Naive thymus-derived CD8-positive, alpha-beta T cell (primary cell): ENCODE measurements at places on chromosomes 11 and 22.

GRCh38 chr22:44639891-44640617, 62.0 kb upstream of the PRR5 start:
- H3K27ac ChIP-seq, result no peak overlapping the region
- no peaks in the 10 kb centered on the region for H3K36me3 ChIP-seq

DNA sequence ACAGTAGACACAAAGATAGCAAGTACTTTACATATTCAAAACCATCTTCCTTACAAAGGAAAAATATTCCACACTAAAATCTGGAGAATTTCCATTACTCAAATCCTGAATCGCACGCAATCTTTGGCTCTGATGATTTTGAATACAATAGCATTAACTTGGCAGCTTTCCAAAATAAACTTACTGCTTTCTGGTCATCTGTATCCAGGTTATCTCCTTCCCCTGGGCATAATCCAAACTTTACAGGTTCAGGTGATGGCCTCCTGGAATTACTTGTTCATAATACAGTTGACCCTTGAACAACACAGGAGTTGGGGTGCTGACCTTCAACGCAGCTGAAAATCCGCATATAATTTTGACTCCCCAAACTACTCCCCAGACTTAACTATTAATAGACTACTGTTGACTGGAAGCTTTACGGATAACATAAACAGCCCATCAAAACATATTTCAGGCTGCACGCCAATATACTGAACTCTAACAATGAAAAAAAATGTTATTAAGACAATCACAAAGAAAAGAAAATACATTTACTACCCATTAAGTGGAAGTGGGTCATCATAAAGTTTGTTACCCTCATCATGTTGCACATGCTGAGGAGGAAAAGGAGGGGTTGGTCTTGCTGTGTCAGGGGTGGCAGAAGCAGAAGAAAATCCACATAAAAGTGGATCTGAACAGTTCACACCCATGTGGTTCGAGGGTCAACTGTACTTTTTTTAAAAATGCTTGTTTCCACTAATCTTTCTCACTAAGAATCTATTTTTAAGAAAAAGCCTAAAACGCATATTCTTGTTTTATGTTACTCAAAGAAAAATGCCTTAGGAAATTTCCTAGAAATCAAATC, 6.5 kb downstream of the MTMR2 start:
- H3K4me1 ChIP-seq, result peaks cover 30% of the 10 kb centered on the region
- peak overlapping the region; percentile 12 for H3K27ac ChIP-seq
- DNase-seq, result no peak
- peaks cover 2% of the 10 kb centered on the region for H3K36me3 ChIP-seq

GRCh38 chr11:34633640-34633989, 12.7 kb downstream of the EHF start:
- H3K27me3 ChIP-seq, result peaks cover 13% of the 10 kb centered on the region
- peaks cover 9% of the 10 kb centered on the region for H3K4me1 ChIP-seq
- DNase-seq, result no peak
- no peak overlapping the region for H3K27ac ChIP-seq

DNA sequence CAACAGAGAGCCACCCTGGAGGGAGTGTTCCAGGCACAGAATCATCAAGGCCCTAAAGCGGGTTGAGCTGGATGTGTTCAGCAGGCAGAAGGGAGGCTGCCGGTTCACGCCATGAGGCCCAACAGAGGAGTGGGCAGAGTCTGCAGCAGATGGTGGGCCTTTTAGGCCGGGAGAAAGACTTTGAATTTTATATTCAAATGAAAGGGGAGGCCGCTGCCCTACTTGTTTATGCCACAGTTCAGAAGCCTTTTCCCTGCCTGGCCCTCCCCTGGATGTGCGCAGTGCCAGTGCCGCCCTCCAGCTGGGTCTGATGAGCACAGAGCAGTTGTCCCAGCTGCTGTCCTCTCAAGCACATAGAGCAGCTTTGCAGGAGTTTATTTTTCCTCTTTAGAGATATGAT, 46.9 kb upstream of the TTC12 start:
- H3K27me3 ChIP-seq, result peaks cover 4% of the 10 kb centered on the region
- H3K4me3 ChIP-seq, result no peak overlapping the region
- H3K27ac ChIP-seq, result no peak overlapping the region
- H3K36me3 ChIP-seq, result no peaks in the 10 kb centered on the region

GRCh38 chr11:67272327-67273259, 6.3 kb downstream of the GRK2 start:
- no peak for DNase-seq
- H3K27me3 ChIP-seq, result no peaks in the 10 kb centered on the region
- peak overlapping the region; percentile 98 for H3K4me3 ChIP-seq
- H3K36me3 ChIP-seq, result peaks cover 4% of the 10 kb centered on the region
- H3K27ac ChIP-seq, result peak overlapping the region; percentile 98
- H3K4me1 ChIP-seq, result peaks cover 84% of the 10 kb centered on the region
